ENCODE measurements at places on chromosomes 3 and 15. TPM values are rescaled to one million over a fixed set of nuclear protein-coding genes. Genes with fewer than 3 reads are reported as not detected.

Gene ITGA11
- total RNA-seq = 4.1 TPM

Gene TJP1
- 70.1 TPM for total RNA-seq

Gene POU1F1
- not detected for total RNA-seq

Gene GPR176
- total RNA-seq = 0.82 TPM

Gene LRRC49
- total RNA-seq = 2.8 TPM

Gene SLC28A2
- 21.6 TPM for total RNA-seq

Gene DZIP1L
- 0.69 TPM for total RNA-seq

Gene NECTIN3
- total RNA-seq = 47.4 TPM

Gene ARPC4
- 221 TPM for total RNA-seq

Gene CDHR4
- total RNA-seq = not detected

Gene TIMP4
- 3.1 TPM for total RNA-seq

Gene CACNA2D2
- total RNA-seq = 3.3 TPM

Gene PTH1R
- 0.69 TPM for total RNA-seq

Gene NANOGP8
- total RNA-seq = not detected

Gene RYR3
- total RNA-seq = 0.17 TPM

Gene PLOD2
- total RNA-seq = 245 TPM

Gene MOBP
- 0.56 TPM for total RNA-seq

Gene ZMAT3
- total RNA-seq = 9.6 TPM

Gene FOXB1
- not detected for total RNA-seq
